Jurkat, Clone E6-1 (cell line): ENCODE measurements at places on chromosomes 6 and 20.
A peak's percentile ranks its signal among the peaks of the same experiment; 100 is the strongest.

- no peak for DNase-seq
Measured at GRCh38 chr6:148997865-148998264, 251.0 kb downstream of the UST start.

DNA sequence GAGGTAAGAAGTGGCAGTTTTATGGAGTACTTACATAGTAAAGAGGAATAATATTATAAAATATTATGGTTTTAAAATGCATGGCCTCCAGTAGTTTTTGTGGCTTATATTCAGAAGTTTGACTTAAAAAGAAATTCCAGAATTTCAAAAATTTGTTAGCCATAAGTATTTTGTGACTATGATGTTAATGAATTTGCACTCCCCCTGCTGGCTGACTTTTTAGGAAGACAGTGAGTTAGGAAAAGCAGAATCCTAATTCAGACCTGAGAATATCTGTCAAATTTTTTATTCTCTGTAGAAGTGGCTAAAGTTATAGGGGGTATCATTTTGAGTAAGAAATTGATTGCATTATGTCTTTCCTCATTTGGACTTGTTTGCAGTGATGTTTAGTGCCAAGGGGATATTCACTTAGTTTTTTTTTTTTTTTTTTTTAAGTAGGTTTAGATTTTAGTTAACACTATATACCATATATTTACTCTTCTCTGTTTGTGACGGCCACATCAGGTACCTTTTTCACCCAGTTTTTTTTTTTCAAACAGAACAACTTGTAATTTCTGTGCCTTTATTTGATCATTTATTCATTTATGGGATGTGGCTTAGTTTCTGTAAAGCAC, 40.8 kb downstream of the ZFAND3 start:
- DNase-seq = peak; percentile 29

- no peak for DNase-seq
Measured at GRCh38 chr6:94095961-94096360, 676.6 kb upstream of the EPHA7 start.

DNA sequence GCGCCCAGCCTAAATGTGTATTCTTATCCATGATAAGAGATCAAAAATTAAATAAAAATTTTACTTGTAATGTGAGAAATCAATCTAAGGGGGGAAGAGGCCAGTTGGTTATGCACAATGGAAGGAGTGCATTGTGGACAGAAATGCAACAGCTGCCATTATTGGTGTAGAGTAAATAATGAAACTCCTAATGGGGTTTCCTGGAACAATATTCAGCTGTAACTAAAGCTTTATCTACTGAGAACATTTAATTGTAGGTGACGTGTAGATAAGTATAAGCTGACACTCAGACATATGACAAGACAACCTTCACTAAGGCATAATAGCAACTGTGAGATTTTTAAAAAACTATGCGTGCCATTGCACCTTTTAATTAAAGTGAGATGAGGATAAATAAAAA, 71.4 kb downstream of the CEP57L1 start:
- no peak for DNase-seq

- no peak for DNase-seq
Measured at GRCh38 chr20:58851221-58851968, 693 bp upstream of the GNAS-AS1 start.

- DNase-seq = no peak
Measured at GRCh38 chr6:108673602-108674001, 112.9 kb downstream of the FOXO3 start.

GRCh38 chr6:118663993-118664985, 12.9 kb upstream of the CEP85L start:
- DNase-seq = no peak

- no peak for DNase-seq
Measured at GRCh38 chr6:41976794-41977484, 35.3 kb upstream of the CCND3 start.

DNA sequence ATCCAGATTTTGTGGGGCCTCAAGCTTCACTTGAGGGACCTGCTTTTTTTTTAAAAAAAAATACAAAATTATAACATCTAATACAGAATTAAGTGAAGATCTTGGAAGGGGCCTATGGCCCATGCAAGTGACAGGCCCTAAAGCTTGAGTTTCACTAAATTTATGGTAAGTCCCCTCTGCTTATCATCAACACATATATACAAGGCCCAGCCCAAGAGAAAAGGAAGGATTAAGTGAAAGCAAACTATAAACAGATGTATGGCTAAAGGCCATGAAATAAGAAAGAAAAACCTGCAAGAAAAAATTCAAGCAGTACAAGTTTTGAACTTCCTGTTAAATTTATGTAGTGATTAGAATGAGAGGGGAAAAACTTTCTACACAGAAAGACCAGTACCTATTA, 86.8 kb downstream of the CDC40 start:
- DNase-seq = no peak

GRCh38 chr6:165186041-165186440, 123.4 kb downstream of the C6orf118 start:
- DNase-seq = no peak

DNA sequence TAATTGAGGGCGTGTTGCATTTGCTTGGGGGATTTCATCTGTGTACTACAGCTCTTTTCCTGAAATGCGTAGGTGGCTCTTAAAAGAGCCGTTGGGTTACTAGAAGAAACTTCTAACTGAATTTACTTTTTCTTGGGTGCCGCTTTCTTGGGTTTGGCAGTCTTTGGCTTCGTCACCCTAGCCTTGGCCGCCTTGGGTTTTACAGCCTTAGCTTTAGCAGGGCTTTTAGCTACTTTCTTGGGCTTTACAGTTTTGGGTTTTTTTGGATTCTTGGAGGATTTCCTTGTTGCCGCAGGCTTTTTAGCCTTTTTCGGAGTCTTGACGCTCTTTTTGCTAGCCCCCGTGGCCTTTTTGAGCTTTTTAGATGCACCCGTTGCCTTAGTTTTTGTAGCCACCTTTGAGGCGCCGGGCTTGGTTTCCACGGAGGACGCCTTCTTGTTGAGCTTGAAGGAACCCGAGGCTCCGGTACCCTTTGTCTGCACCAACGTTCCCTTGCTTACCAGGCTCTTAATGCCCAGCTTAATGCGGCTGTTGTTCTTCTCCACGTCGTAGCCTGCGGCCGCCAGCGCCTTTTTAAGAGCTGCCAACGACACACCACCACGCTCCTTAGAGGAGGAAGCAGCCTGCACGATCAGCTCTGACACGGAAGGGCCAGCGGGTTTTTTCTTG, 54.5 kb downstream of the TRIM38 start:
- DNase-seq = no peak

DNA sequence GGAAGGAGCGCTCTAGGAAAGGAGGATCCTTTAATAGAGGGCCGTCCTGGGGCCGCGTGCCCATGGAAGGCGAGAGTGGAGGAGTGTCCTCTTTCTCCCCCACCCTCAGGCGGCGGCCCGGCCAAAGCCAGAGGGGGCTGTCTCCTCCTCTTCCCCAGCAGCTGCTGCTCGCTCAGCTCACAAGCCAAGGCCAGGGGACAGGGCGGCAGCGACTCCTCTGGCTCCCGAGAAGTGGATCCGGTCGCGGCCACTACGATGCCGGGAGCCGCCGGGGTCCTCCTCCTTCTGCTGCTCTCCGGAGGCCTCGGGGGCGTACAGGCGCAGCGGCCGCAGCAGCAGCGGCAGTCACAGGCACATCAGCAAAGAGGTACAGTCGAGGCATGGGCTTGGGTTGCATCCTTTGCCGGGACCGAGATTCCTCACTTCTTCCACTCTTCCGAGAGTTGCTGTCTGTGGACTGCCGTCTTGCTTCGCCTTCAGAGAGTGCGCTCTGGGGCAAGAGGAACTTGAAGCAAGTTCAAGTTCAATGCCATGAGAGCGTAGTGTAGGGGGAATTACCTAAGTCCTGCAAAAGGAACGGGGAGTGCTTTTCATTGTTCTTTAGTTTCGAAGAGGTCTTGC, at the start of gene LAMA2:
Gene LAMA2 (plus strand): TSS at position 148 of the 621 bp plus-strand sequence. CDS start 108 bp downstream, at position 256.
- no peak for DNase-seq

DNA sequence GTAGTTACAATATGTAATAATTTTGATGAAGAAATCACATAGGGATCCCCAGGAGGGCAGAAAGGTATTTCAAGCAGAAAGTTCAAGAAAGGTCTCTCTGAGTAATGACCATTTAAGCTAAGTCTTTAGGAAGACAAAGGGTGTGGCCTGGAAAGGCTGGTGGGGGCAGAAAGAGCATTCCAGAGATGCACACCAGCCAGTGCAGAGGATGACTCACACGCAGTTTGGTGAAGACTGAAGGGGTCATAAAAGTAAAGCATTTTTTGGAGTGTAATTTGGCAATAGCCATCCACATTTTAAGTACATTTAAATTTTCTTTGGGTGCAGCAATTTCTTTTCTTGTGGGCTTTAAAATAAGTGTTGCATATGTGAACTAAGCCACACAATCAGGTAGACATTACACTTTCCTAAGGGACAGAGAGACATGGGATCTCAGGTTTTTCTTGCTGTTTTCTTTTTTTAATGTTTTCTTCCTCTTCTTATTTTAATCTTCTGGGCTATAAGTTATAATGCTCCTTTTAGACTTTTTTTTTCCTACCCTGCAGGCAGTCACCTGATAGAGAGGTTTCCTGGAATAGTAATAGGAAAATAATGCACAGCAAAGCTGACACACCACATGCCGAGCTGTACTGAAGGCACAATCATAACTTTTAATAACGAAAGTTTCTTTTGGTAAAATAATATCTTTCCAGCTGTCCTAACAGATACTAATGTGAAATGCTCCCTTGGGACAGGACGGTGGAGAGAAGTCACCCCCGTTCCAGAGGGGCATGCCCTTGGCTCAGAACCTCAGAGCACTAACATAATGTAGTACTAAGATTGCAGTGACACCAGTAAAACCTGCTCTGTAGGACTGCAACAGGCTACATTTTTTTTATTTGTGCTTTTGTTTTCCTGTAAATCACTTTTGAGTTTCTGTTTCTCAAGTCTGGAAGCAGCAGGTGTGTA, 49.6 kb upstream of the PTPRK start:
- DNase-seq = no peak

DNA sequence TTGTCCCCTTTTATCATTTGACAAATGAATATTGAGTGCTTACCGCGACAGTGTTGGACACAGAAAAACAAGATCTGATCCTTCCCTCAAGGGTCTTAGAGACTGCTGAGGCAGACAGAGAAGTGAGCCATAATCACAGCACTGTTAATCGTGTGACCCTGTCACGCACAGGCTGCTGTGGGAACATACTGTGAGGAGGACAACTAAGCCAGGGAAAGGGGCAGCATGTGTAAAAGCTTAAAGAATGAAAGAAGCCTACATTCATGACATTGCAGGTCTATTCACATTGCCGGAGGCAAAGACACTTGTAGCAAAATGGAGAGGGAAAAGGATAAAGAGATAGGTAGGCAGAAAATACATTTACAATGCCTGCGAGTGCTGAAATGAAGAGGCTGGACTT, 32.7 kb downstream of the TRDN start:
- DNase-seq = no peak

- no peak for DNase-seq
Measured at GRCh38 chr6:45881705-45882467, 133.8 kb downstream of the CLIC5 start.

DNA sequence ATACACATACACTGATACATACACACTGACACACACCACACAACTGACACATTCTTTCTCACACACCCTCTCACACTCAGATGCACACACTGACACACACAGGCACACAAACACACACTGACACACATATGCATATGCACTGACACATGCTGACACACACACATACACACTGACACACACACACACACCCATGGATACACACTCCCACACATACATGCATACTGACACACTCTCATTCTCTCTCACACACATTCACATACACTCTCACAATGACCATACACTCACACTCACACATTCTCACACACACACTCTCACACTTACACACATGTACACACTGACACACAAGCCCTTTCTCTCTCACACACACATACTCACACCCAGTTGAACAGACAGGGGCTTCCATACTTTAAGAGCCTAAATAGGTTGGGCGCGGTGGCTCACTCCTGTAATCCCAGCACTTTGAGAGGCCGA, 236.4 kb downstream of the LRFN2 start:
- no peak for DNase-seq

GRCh38 chr6:125340991-125341390, 39.2 kb upstream of the HDDC2 start:
- no peak for DNase-seq

DNA sequence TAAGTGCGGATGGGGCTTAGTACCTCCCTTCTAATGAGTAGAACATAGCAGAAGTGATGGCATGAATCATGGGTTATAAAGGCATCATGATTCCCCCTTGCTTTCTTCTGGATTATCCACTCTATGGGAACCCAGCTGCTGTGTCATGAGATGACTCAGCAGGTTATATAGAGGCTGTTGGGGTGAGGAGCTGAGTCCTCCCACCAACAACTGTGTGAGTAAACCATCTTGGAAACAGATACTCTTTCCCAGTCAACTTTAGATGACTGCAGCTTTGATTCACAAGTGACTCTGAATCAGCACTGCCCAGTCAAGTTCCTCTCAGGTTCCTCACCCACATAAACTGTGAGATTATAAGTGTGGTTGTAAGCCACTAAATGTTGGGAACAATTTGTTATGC, 46.3 kb downstream of the FAM83B start:
- DNase-seq = no peak

GRCh38 chr6:38262026-38262425, 377.7 kb downstream of the BTBD9 start:
- DNase-seq = no peak

GRCh38 chr6:26250698-26251044, 114.3 kb upstream of the BTN3A2 start:
- DNase-seq = no peak

GRCh38 chr6:119467488-119468081, 118.0 kb upstream of the MAN1A1 start:
- no peak for DNase-seq

DNA sequence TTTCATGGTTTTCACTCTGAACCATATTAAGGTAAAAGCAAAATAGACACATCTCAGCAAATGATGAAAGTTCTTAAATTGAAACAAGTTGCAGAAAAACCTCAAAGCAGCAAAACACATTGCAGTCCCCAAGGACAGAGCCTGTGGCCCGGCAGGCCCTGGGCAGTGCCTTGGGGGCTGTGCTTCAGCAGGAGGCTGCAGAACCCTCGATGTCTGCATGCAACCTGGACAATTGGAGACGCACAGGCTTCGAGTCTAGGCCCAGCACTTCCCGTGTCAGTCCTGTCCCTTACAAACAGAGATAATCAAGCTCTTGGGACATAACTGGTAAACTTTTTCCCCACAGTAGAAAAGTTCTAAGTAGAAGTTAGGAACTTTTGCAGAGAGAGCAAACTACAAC, 9.2 kb downstream of the PYGB start:
- no peak for DNase-seq

GRCh38 chr6:26502626-26503025, 2.5 kb downstream of the BTN1A1 start:
- no peak for DNase-seq

DNA sequence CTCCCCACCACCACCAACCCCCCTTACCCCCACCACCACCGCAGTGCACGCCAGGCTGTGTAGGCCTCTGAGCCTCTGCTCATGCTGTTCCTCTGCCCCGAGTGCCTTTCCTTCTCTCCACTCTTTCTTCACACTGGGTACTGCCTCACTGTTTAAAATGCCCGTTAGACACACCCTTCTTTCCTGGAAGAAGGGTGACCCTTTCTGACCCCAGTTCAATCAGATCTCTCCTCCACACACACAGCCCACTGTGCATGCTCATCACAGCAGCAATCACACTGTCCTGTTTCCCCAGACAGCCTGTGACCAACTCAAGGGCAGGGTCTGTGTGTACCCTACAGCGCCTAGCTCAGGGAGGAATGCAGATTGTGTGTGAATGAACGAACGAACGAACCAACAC, 10.0 kb downstream of the TMEM74B start:
- DNase-seq = no peak

- peak; percentile 98 for DNase-seq
Measured at GRCh38 chr6:148203970-148204369, 138.7 kb upstream of the SASH1 start.
